T-helper 17 cell (primary cell): ENCODE measurements at places on chromosomes 11 and 22.

DNA sequence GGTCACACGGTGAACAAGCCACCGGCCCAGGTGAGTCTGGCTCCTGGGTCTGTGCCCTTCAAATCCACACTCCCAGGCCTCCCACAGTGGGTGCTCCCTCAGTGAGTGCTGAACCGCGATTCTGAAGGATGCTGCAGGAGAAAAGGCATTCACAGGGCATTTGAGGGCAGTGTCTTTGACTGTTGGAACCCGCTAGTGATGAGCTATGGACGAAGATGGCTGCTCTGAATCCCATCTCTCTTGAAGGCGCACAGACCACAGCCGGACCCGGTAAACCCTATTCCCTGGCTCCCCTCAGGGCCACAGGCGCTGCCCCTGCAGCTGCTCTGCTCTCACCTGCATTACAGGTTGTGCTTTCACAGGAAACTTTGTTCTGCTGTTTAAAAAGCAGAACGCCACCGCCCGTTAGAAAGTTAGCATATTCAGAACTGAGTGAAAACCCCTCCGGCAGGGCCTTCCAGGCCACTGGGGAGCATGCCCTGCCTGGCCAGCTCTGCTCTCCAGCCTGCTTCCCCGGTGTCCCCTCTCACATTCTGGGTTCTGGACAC lies 3.2 kb downstream of the LRRC32 start:
- no peak for DNase-seq

DNA sequence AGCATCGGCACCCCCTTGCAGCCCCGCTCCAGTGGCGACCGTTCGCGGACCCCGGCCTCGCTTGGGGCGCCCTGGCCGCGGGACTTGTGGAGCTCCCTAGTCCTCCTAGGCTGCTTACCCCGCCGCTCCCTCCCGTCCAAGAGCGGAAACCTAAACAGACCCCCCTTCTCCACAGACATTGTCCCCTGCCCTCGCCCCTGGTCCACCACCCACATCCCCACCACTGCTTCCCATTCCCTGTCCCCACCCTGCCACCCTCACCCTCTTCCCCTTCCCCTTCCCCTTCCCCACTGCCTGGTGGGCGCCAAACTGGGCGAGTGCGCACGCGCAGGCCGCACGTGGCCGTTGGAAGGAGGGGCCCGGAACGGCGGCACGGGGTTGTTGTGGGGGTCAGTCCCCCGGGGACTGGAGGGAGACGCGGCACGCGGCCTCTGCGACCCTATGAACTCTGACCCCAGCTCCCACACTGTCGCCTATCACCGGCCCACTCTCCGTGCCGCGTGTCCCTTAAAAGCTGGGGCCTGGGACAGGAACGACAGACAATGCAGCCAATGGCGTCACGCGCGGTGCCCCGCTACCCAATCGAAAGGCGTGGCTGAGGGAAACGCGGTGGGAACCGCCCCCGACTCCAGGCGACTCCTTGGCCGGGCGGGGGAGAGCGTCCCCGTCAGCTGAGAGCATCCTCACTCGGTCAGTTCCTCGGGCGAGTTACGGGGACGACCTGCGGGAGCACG lies at the start of gene SNX32:
SNX32 (plus strand) TSS at position 667 of the 734 bp plus-strand sequence. CDS start 103 bp downstream, outside the sequence.
- DNase-seq, result peak; percentile 91

- DNase-seq, result no peak
Measured at GRCh38 chr11:108125096-108125495, 3.7 kb downstream of the ACAT1 start.

DNA sequence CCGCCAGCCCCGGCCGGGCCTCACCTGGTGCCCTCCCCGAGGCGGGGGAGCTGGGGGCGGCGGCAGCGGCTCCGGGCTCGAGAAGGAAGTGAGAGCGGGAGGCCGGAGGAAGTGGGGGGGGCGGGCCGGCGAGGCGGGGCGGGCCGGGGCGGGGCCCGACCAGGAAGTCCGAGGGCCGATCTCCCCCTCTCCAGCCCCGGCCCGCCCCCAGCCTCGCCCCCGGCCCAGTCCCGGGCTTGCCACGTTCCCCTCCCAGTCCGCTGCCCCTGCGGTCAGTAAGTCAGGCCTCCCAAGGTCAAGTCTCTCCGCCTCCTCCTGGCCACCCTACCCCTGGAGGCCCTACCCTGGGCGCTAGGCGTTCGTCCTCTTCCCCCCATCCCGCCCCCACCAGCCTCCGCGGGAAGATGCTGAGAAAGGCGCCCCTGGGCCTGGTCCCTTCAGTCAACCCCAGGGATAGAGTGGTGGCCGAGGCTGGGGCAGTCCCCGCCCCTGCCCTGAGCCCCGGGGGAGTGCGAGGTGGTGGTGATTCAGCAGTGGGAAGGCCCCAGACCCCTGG lies at the start of gene RHOG:
RHOG (minus strand) TSS at position 90 of the 556 bp plus-strand sequence. CDS start 12,821 bp downstream, outside the sequence.
- peak; percentile 63 for DNase-seq

GRCh38 chr11:79090191-79090705 lies 350.6 kb downstream of the TENM4 start:
- DNase-seq, result no peak

DNA sequence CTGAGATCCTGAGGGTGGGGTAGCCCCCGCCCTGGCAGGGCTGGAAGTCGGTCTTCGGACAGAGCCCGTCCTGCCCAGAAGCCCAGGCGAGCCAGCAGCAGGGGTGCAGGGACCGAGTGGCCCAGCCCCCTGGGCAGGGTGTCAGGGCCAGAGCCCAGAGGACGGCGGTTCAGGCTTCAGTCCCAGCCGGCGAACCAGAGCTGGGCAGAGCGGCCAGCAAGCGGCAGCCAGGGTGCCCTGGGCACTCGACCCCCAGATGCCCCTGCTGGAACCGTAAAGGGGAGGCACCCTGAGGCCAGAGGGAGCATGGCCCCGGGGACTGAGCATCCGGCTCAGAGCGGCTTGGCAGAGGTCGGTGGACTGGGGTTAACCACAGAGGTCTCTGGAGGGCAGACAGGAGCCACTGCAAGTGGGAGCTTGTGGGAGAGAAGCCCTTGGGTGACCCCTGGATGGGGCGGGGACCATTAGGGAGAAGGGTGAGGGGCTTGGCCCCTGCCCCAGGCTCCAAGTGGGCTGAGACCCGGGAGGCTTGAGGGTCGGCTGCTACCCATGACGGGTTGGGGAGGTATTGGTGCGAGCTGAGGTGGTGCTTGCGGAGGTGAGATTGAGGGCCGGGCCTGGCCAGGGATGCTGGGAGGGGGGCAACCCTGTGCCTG lies 15.9 kb downstream of the LSP1 start:
- no peak for DNase-seq

DNA sequence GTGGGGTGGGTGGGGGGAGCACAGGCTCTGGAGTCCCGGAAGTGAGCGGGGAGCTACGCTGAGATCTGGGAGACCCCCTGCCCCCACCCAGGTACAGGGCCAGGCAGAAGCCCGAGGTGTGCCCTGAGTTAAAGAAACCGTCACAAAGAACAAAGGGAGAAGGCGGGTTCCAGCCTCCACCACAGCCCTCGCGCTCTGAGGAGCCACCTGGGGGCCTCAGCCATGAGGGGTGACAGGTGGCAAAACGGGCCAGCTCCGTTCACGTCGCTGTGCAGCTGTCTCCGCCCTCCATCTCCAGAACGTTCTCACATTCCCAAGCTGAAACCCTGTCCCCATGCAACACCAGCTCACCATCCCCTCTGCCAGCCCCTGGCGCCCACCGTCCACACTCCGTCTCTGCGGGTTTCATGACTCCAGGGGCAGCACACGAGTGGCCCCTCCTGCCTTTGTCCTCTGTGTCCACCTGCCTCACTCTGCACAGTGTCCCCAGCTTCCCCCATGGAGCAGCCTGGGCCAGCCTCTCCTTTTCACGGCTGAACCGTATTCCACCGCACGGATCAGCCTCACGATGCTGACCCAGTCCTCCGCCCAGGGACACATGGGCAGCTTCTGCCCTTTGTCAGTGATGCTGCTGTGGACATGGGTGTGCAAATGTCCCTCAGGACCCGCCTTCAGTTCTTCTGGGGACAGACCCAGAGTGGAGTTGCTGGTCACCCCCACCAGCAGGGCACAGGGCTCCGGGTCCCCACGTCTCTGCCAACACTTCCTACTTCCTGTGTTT lies 1.7 kb upstream of the MUC5B start:
- DNase-seq, result no peak

GRCh38 chr11:72216638-72217037 lies at the start of gene FOLR2:
Gene FOLR2, plus strand, starts transcription at chr11:72216794. Its CDS starts 1,791 bp downstream, at chr11:72218585.
- no peak for DNase-seq

GRCh38 chr11:64152841-64153691 lies 12.8 kb downstream of the MACROD1 start:
- peak; percentile 71 for DNase-seq

DNA sequence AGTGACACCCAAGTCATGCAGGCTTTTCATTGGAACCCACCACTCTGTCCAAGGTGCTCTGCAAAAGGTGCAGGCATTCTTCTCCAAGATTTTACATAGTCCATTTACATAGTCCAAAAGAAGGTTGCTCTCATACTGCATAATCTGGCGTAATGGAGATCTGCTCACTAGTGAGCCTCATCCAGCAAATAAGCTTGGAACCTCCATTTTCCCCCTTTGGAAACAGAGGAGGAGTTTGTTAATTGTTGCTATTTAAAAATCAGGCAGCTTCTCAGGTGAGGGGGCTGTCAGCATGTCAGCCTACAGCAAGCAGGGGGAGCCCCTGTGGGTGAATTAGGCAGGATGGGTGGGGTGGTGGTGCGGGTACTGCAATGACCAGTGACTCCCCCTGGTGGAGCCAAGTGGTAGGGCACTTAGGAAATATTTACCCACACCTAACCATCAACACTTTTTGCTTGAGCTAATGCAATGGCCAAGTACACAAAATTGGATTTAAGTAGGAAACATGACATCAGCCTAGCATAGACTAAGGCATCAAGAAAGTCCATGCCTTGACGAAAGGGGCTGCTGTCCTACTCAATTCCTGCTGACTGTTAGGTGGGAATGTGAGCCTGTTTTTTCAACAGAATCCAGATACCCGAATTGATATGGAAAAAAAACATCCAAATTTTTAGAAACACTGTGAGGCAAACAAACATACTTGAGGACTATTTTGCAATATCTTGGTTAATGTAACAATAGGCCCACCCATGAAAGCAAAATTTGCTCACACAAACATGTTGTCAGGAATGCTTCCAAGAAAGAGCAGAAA lies 64.5 kb downstream of the AMBRA1 start:
- peak; percentile 69 for DNase-seq

DNA sequence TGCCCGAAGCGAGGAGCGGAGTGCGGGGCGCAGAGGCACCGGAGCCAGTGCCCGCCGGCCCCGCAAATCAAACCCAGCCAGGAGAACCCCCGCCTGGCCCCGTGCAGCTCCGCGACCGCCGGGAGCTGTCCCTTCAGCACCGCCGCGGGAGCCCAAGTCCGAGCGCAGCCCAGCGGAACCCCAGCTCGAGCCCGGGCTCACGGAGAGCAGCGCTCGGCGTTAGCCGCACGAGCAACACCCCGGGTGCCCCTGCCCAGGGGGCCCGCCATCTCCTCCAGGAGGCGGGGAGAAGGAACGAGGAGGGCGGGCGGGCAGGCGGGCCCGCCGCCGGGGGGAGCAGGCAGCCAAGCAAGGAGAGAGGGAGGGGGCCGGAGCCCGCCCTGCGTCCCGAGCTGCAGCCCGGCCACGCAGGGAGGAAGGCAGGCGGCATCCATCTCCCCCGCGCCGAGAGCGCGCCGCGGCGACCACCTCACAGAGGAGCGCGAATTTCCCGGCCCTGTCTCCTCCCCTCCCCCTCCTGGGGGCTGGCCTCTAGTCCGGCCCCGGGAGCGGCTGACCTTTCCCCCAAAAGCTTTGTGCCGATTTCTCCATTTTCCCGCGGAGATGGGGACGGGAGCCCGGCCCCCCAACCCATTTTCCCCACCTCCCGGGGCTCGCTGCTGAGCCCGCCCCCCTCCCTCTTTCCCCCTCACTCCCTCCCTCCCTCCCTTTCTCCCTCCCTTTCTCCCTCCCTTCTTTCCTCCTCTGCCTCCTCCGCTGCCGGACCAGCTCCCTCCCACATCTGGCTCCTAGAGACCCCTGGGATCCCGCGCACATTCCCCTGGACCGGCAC lies 621 bp downstream of the KCNC1 start:
- DNase-seq, result no peak

DNA sequence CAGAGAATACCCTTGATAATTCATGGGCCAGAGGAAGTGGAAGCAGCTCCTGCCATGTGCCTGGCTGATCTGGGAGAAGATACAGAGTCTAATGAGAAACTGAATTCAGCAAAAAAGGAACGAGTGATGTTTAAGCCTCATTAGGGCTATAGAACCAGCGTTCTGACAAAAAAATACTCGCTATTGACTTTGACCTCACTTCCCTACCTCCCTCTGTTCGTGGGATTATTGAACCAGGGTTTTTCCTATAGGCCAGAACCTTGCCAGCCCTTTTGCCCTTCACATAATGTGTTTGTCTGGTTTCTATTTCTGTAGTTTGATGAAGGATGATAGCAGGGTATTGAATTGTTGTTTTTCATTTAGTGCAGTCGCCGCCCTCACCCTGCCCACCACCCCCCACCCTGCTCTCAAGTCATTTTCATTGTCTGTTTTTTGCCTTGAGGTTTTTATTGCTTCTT lies 7.6 kb upstream of the RBFOX2 start:
- DNase-seq, result no peak

- DNase-seq, result no peak
Measured at GRCh38 chr11:45141171-45141570, 5.3 kb upstream of the PRDM11 start.

GRCh38 chr11:134987223-134987768 lies 575.3 kb upstream of the B3GAT1 start:
- no peak for DNase-seq

GRCh38 chr11:69437876-69438205 lies 43.6 kb upstream of the LINC01488 start:
- DNase-seq, result no peak

DNA sequence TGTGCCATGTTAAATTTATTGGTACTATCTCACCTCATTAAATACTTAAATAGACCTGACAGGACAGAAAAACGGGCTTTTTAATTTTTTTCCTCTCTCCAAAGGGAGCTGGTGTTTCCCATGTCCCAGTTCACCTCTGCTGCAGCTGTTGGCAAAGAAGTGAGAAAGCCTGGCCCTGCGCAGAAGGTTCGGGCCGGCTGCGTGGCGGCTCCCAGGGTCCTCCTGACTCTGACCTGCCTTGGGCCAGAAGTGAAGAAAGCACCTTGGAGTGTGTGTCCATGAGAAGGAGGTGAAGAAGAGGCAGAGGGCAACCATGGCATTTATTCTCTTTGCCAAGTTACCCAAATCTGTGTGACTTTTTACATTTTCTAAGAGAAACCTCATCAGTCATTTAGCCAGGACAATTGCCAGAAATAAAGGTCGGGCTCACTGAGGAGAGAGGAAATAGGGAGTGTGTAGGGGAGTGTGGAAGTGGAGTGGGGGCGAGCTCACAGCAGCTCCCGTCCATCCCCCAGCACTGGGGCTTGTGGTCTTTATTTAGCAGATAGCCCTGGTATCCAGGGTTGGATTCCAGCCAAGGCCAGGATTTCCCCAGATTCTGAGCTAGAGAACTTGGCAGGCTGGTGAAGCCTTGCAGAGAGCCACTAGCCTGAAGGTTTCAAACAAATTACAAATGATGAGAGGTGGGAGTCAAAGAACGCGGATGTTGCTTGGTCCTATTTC lies 102.4 kb upstream of the CADM1 start:
- no peak for DNase-seq

DNA sequence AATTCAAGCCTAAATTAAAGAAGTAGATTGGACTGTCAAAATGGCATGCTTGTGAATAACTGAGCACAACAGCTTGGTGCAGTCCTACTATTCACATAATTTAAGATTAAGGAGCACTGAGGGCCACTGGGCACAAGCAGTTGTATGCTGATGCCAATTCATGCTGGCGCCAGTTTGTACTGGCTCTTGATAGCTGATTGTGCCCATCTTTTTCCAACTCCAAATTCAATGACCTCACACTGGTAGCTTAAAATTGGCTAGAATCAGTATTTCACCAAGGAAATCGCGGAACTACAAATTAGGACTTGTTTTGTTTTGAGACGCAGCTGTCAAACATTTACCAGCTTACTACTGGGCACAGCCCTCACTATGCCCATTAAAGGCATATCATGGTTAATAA lies 969.2 kb downstream of the JRKL start:
- DNase-seq, result no peak

- no peak for DNase-seq
Measured at GRCh38 chr11:8329336-8329735, 65.7 kb upstream of the LMO1 start.
